ENCODE measurements at places on chromosomes 12 and 14.
A peak's percentile ranks its signal among the peaks of the same experiment; 100 is the strongest.

- no peak for DNase-seq
Observed at GRCh38 chr12:70590051-70590450, 47.2 kb downstream of the PTPRB start.

DNA sequence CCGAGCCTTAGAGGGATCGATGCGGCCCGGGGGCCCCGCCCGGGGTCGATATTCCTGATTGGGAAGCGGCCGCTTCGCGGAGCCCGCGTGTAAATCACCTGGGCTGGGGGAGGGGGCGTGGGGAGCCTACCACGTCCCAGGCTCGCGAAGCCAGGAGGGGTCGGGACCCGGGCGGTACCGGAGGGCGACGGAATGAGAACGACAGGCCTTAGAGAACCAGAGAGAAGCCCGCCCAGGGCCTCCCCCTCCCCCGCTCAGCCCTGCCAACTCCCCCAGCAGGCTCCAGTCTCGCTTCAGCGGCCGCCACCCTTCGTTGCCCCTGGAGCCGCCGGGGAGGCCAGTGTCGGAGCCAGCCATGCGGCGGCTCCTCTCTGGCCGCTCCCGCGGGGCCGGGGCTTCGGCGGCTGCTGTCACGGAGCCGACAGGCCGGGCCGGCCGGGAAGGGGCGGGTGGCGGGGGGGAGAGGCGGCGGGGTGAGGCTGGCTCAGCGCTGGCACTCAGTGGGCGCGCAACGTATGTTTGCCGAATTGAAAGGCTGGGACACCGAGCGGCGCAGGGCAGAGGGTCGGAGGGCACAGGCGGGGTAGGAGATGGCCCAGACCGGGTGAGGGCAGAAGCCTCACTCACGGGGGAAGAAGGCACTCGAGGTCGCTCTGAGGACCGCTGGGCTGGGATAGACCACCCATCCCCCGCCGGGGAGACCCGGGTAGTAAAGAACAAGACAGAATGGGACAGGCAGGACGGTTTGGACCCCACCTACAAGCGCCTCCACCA lies 1.4 kb upstream of the DNAJC22 start:
- peak; percentile 23 for DNase-seq

DNA sequence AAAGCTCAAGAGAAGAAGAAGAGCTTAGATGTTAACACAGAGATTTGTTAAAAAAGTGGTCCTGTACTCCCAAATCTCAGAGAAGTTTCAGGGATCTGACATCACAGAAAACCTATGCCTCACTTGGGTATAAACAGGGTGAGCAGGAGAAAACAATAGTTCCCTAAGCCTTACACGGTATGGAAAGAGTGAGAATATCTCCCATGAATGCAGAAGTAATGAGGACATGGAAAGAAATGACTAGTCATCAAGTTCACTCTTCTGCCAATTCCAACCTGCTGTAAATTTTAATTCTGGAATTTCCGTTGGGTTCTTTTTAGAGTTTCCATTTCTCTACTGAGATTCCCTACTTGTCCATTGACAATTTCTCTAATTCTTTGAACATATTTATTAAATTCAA lies 6.2 kb upstream of the PTGER2 start:
- DNase-seq = no peak

DNA sequence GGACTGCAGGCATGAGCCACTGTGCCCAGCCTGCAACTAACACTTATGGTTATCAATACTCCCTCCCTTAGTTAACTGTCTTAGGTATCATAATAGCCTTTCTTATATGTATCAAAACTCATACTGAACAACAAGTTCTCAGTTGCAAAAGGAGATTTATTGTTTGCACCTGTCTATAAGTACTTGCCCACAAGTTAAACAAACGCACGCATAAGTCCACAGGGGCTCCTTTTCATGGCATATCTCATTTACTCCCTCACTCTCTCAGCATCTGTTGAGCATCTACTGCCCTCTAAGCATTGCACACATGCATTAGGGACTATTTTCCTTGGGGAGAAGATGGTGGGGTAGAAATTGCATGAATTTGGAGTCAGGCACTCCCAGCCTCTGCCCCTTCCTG lies 46.7 kb upstream of the CORO1C start:
- no peak for DNase-seq

DNA sequence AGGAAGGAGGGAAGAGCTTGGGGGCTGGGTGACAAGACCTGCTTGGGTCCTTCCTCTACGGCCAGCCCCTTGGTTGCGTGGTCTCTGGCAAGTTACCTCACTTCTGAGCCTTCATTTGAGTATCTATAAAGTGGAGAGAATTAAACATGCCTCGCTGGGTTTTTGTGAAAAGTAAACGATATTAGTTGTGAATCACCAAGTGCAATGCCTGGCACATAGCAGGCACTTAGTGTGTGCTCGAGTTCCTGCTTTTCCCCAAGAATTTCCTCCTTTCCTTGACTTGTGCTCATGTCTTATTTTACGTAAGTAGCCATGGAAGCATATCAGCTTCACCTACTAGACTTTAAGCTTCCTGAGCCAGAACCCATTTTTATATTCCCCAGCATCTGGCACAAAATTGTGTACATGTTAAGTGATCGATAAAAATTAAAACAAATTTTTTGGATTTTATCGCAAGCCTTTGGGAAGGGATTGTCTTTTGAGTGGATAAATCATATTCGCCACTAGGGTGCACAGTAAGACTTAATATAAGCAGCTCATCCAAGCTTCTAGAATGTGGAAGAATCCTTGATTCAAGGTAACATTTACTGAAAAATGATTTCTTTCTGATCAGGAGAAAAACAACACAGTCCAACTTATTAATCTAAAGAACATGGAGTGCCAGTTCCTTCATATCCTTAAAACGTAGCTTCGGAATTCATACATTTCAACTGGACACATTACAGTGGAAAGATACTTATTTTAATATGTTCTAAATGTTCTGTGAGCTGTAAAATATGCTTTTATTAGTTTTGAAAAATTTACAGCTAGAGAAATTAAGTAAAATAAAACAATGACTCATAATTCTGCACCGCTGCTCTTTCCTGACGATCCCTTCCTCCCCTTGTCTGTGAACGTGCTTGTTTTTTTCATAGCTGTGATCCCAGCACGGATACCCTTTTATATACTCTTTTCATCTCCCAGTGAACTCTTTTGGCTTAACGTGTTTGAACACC lies 62.0 kb downstream of the SLC25A47 start:
- no peak for DNase-seq

- no peak for DNase-seq
Observed at GRCh38 chr14:22268875-22269274, 320.1 kb downstream of the DAD1 start.

DNA sequence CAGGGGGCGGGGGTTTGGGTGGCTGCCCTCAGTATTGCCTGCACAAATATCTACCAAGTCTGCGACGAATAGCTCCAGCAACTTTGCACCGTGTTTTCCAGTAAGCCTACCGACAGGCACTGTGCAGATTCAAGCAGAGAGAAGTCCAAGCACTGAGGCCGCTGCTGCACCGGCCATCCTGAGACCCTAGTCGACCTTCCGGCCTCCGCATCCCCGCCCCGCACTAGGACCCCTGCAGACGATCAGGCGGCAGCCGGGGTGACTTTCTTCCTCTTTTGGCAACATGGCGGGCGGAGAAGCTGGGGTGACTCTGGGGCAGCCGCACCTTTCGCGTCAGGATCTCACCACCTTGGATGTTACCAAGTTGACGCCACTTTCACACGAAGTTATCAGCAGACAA lies at the start of gene EIF2S3B:
Gene EIF2S3B, plus strand, starts transcription at position 271 of the 400 bp plus-strand sequence. Its CDS starts 13 bp downstream, at position 284.
- DNase-seq = no peak

DNA sequence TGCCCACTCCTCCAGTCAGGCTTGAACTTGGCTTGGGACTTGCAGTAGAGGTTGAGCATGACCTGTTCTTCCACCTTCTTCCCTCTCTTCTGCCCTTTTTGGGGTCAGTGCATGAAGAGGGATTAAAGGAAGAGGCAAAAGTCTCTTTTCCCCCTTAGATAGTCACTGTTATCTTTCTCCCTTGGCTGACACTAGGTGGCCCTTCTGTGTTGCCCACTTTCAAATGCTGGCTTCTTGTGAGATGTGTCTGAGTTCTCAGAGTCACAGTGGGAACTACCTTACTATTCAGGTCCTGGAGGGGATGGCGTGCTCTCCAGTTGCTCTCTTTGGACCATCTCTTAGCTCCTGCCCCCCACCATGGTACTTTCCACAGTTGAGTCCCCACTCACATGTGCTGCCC lies 73.6 kb downstream of the GPR65 start:
- no peak for DNase-seq

GRCh38 chr12:64064706-64065105 lies 157.4 kb downstream of the KICS2 start:
- no peak for DNase-seq

GRCh38 chr12:47901718-47902093 lies 3.1 kb downstream of the VDR start:
- DNase-seq = no peak

GRCh38 chr12:16012117-16012516 lies 101.0 kb downstream of the DERA start:
- DNase-seq = no peak

DNA sequence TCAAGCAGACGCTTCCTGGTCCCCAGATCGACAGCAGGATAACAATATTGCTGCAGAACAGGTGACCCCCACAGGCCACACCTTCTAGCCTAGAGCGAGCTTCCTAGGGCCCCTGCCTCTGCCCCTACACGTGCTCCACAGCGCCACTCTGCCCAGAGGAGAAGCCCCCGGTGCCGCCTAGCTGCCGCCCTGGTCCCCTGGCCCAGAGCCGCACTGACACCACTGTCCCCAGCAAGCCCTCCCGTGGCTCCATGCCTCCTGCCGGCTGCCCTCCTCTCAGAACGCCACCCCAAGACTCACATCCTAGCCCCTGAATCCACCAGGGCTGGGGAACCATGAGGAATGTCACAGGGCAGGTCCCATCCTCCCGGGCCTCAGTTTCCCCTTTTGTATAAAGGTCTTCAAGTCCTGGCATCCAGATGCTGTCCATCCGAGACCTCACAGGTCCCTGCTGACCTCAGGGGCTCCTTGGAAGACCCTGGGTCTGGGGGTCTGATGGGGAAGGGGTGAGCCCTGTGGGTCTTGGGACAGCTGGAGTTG lies 31.0 kb downstream of the JAG2 start:
- DNase-seq = no peak

DNA sequence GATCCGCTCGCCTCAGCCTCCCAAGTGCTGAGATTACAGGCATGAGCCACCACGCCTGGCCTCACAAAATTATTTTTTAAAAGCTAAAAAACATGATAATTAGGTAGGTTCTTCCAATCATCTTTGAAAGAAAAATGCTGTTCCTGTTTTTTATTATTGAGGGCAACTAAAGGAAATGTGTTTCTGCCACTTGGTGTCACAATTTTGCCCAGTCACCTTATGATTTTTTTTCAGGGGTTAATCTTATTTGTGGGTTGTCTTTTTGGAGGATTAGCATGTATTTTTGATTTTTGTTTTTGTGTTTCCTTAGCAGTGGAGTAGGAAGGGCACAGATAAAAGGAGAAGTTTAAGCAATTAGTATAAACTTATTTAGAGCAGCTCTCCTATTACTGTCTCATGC lies 79.8 kb downstream of the PRORP start:
- no peak for DNase-seq

GRCh38 chr12:47351526-47351925 lies 271.8 kb upstream of the AMIGO2 start:
- DNase-seq = no peak

- DNase-seq = no peak
Observed at GRCh38 chr12:106452309-106452708, 94.8 kb downstream of the POLR3B start.

DNA sequence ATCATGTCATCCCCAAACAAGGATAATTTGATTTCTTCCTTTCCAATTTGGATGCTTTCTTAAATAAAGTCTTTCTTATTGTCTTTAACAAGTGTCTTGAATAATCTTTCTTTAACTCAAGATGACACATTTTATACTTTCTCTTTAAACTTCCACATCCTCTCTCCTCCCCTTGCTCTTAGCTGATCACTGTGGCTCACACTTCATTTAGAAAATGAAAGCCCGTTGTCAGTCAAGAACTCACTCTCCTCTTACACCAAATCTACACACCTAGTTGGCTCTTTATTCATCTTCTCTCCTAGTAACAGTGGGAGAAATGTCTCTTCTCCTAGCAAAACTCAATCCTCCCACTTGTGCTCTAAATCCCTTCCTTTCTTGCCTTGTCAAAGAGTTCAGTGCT lies 10.4 kb upstream of the RMST start:
- no peak for DNase-seq

GRCh38 chr12:98533723-98534251 lies 18.4 kb downstream of the TMPO start:
- no peak for DNase-seq

DNA sequence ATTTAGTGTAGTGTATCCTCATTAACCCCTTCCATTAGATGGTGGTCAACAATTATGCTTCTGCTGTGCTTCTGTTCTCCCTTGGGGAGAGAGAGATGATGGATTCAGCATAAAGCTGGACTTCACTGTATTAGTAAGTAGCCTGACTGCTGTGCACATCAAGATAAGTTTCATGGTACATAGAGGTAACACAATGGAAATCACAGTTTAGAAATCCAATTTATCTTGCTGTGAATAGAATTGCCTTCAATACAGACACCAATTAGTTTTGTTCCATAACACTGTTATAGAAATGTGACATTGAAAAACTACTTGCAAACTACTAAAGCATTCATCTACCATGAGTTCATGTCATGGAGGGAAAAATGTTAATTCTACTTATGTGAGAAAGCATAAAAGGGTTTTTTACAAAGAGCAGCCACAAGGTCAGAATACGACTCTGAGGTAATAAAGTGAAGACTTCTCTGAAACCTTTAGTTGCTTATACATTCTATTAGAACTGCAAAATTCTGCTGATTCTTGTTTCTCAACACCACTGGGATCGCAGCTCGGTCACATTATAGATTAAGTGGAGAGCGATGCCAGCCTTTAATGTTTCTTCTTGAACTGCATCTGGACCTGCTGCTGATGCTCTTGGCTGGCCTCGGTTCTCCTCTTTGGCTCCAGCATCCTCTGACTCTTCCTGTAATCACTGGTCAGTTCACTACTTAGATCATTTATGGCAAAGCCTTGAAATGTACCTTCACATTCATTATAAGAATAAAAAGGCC lies 190.8 kb downstream of the ATP23 start:
- no peak for DNase-seq

DNA sequence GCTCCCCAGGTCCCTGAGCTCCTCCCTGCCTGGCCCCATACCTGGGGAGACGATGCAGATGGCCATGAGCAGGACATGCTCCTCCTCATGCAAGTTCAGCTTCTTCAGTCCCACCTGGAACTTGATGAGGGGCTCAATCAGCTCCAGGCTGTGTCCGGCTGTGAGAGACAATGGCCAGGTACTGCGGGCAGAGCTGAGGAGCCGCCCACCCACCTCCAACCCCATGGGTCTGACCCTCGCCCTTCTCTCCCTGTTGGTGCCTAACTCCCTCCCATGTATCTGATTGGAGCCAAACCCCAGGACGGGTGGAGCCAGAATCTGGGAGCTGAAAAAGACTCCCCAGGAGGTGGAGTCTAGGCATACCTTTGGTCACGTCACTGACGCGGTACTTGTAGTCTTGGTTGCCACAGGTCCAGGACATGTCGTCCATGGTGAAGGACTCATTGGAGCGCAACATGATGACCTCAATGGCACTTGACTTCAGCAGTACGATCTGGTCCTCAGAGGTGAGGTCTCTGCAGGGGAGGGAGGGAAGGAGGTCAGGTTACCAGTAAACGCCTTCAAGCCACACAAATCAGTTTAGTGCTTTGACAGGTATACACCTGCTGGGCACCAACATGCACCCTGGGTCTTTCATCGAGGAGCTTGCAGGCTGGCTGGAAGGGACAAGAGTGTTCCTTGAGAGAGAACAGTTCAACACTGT lies 26.7 kb upstream of the HDAC7 start:
- no peak for DNase-seq
